Bronchus fibroblast of lung (primary cell): ENCODE measurements at places on chromosomes 2 and 18. TPM values are rescaled to one million over a fixed set of nuclear protein-coding genes. Genes with fewer than 3 reads are reported as not detected.

The CMPK2 gene
- total RNA-seq: 0.30 and 0.50 TPM in 2 replicates

The FOXI3 gene
- total RNA-seq: not detected in 2 replicates

The CNDP1 gene
- 0.15 TPM in 1 of 2 replicates, not detected in the other for total RNA-seq

The SFXN5 gene
- 6.9 and 8.5 TPM in 2 replicates for total RNA-seq

The DUSP2 gene
- total RNA-seq: 1.0 and 1.2 TPM in 2 replicates

The UNC50 gene
- total RNA-seq: 30.3 and 31.1 TPM in 2 replicates

The ALK gene
- total RNA-seq: not detected in 2 replicates

The GPD2 gene
- 48.5 and 58.7 TPM in 2 replicates for total RNA-seq

The NEUROD1 gene
- total RNA-seq: not detected in 2 replicates

The OLA1 gene
- total RNA-seq: 93.4 and 94.5 TPM in 2 replicates
